CD8-positive, alpha-beta T cell (primary cell): ENCODE measurements at places on chromosomes 16 and 17. TPM values are rescaled to one million over a fixed set of nuclear protein-coding genes. Genes with fewer than 3 reads are reported as not detected.

DNA sequence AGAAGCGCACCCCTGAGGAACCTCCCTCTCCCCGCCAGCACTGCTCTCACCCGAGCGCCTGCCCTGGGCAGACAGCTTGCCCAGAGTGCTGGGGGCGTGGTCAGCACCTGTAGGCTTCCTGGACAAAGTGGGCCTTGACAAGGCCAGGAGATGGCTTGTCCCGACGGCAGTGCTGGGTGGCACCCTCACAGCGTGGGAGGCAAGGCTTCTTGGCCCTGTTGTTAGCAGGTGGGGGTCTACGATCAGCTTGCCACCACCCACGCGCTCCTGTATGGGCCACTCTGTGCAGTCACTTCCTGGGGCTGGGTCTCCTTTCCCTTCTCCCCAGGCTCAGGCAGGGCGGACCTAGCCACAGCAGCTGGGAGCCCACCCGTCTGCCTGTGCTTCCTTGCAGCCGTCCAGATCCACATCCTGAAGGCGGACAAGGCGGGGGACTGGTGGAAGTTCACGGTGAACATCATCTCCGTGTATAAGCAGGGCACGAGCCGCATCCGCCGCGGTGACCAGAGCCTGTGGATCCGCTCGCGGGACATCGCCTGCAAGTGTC lies 218.0 kb downstream of the NTN1 start:
- no peak for DNase-seq

DNA sequence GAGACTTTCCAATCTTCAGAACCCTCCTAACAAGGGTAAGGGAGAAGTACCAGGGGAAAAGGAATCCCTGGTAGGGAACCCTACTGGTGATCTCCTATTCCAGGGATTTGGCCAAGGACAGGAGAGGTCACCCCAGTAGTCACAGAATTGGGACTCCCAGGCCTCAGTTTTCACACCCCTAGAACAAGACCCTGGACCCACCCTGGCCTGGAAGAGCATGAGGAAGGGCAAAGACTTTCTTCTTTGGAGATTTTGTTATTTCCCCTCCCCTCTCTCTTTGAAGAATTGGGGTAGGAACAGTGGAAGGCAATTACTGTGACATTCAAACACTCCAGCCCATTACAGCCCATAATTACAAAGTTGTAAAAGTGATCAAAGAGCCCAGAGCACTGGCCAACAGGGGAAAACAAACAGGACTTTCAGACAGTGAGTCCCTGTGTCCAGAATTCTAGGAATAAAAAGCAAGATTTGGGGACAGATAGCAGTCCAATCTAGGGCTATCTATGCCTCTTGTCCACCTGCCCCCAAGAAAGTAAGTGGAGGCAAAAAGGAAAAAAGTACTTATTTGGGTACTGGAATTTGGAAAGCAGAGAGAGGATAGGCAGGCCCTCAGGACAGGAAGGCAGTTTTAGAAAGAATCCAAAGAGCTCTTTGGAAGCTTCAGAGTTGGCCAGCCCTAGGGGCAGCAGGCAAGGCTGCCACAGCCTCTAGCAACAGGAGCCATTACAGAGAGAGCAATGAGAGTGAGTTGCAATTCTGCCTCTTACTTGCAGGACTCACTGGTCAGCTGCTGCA lies 13.4 kb upstream of the SUPT4H1 start:
- DNase-seq, result no peak

DNA sequence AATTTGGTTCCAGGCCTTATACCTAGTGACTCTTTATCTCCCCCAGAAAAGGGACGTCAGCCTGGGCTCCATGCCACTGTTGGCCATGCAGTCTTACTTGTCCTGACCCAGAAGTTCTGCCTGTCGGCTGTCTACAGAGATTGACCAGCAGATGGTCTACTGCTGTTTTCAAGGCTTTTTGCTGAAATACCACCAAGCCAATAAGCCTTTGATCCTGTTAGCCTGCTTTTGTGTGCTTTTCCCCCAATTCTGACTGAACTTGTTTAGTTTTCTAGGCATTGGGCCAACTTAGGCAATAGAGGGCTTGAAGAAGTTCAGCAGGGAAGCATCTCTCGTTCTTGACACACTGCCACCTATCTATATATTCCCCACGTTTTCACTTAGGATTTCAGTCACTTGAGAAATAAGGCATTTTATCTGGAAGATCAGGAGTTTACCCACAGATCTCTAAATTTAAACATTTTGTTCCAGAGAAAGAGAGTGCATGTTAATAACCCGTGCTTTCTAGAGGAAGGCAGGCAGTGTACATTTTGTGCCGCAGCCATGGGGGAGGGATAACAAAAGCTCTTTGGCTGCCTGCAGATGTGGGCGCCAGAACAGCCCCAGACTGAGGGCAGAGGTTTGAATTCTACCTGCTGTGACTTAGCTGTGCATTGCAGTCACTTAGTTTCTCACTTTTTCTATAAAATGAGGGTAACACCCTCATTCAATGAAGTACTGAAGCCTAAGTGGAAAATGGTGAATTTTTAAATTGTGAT lies 12.3 kb upstream of the CARMIL2 start:
- no peak for DNase-seq

DNA sequence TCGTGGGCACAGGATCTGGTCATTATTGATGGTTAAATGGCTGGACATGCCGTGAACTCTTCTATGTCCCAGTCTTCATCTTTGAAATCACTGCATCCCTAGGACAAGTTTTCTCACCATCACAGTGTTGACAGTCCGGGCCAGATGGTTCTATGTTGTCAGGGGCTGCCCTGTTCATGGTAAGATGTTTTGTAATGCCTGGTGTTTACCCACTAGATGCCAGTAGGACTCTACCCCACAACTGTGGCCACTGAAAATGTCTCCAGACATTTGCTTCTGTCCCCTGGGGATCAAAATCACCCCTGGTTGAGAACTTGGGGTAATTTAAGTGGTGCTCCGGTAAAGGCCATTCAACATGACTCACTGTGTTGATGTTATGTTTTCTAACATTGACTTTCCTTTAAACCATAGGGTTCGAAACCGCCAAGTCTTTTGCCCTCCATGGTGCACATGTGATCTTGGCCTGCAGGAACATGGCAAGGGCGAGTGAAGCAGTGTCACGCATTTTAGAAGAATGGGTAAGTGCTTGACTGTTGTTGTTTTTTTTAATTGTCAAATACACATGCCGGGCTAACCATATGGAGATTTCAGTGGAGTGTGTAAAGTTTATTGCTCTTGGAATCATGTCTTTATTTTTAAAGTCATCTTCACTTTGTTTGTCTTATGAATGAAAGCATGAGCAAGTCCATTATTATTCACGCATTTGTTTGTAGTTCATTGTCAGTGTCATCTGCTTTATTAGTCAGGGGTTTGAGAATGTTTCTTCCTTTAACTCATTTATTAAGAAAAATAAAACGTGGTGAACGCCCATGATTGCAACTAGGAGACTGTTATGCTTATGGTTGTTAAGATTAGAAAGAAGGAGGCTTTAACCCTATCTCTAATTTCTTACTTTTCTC lies 64.6 kb downstream of the WWOX start:
- DNase-seq, result no peak

DNA sequence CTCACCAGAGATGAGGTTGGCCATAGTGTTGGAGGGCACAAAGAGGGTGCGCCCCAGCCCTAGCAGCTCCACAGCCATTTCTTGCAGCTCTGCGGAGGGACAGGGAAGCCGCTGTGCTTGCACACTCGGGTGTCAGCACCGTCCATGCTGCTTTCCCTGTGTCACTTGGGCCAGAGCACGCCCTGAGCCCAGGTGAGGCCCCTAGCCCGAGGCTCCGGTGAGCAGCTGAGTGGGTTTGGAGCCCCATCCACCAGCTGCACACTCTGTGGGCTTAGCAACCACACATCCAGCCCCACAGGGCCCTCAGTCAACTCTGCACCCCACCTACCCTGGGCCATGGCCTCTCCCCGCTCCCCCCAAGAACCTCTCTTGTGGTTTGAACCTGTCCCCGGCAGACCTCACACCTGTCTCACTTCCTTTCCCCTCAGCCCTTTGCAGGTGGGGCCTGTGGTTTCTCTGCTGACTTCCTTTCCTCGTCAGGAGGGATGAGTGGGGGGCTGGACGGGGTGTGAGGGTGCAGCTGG lies 20.7 kb downstream of the TMEM235 start:
- peak; percentile 85 for DNase-seq

KRT33B gene
- total RNA-seq, result not detected

DNA sequence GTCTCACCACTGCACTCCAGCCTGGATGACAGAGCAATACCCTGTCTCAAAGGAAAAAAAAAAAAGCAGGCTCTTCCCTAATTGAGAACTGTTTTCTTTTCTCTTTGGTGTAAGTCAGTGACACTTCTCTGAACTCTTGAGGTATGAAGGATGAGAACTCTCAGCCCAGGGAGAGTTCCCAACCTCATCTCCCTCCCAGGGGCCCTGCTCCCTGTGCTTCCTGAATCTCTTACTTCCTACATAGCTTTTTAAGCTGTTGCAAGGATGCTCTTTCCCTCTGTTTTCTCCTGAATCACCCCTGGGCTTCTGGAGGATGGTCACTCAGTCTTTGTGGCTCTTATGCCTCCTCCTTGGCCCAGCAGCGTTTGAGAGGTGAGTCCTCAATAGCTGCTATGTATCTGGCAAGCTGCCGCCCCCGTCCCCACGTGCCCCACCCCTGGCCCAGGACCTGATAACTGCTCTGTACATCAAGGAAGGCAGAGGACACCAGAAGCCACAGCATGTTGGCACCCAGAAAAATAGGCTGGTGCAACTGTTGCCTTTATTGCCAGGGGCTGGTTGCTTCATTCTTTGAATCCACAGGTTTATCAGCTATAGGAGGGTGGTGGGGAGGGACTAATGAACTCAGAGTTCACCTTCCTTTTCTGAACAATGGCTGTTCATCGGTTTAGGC lies 24.0 kb downstream of the IGF2BP1 start:
- DNase-seq, result no peak

ITGAX gene
- total RNA-seq, result 2.3 TPM

GRCh38 chr16:56340864-56341365 lies 84.4 kb downstream of the AMFR start:
- no peak for DNase-seq

GRCh38 chr16:46782320-46782719 lies 34.2 kb upstream of the MYLK3 start:
- DNase-seq, result no peak

CAMKK1 gene
- total RNA-seq, result 5.3 TPM

GRCh38 chr16:24116046-24116776 lies 139.9 kb upstream of the CACNG3 start:
- DNase-seq, result no peak

- DNase-seq, result no peak
Observed at GRCh38 chr17:46851029-46851741, at the start of gene WNT9B. Gene WNT9B, plus strand, starts transcription at chr17:46851583. Its CDS starts 56 bp downstream, at chr17:46851639.

DNA sequence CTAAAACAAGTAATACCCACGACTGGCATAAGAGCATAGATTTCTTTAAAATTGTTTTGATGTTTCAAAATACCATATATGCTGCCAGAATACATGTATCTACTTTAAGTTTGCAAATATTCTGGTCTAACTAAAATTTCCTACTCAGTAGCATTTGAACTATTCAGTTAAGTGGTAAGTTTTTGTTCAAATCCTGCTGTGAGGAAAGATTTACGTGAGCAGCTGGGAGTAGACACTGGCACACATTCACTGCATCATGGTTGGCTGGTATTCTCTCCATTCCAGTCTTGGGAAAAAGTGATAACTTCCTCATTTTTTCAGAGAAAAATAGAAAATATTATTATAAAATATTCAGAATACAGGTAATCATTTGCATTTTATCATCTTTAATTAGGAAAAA lies 133.6 kb downstream of the SKAP1 start:
- DNase-seq, result no peak

- DNase-seq, result no peak
Observed at GRCh38 chr17:4839965-4840892, 7.1 kb downstream of the MINK1 start.

DNA sequence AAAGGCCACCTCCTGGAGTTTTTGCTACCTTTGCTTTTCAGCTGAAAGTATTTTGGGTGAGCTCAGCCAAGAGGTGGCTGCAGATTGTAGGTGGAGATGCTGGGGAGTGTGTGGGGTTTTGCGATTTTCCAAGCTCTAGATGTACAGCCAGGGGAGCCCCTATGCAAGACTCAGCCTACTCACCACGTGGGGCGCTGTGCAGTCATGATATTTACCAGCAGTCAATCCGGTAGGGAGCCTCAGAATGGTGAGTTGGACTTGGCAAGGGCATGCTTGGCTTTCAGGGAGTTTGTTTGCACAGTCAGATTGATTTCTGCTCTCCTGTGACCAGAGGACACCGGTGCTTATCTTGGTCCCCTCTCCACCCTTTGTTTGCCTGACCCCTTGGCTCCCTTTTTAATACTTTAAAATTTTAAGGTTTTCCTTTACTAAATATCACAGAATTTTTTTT lies 175.3 kb downstream of the UTP18 start:
- no peak for DNase-seq

KRT31 gene
- total RNA-seq, result not detected

KRT40 gene
- total RNA-seq, result not detected

- peak; percentile 69 for DNase-seq
Observed at GRCh38 chr17:80720610-80721577, 176.3 kb downstream of the RPTOR start.

DNA sequence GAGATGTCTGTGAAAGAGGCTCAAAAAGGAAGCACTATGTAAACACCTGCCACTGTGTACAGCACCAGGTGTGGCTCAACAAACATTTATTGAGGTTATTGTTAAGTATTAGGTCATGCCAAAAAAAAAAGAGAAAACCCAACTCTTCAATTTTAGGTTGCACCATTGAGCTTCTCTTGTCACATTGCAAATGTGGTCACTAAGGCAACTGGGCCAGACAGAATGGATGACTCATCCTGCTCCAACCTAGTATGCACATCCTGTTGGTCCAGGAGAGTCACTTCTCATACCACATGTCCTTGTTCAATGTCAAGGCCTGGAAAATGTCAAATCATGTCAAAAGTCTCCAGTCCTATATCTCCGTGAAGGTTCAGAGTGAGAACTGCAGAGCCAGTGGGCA lies 25.0 kb downstream of the HOXB1 start:
- DNase-seq, result no peak

RAB26 gene
- total RNA-seq, result not detected

DNA sequence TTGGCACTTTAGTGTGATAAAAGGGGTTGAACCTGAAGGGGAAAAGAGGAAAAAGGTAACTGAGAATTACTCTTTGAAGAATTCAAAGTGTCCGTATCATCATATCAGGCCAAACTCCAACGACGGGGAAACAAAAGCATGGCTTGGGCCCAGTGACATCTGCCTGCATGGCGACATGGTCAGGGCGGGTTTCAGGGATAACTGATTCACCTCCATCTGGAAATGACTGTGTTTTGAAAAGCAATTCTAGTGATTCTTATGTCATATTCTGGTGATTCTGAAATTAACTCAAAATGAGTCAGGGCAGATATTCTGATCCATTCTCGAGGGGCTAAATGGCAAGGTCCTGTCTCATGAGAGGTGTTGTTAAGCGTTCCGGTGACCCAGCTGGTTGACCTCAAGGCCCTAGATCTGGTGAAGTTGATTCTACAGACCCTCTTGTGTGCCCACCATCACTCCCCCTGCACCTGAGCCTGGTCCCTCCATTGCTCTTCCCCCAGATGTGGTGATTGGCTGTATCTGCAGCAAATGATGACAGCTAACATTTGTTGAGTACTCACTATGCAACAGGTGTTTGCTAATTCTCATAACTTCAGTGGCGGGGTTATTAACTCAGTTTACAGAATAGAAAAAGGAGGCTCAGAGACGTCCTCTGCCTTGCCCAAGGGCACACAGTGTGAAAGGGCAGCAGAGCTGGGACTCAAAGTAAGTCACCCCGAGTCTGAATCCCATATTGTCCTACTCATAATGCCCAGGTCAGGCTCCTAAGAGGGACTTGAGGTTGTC lies 251.8 kb downstream of the MAF start:
- no peak for DNase-seq

SERPINF2 gene
- 0.22 TPM for total RNA-seq
